GM13977 (cell line): ENCODE measurements at places on chromosomes 1 and 21.
A peak's percentile ranks its signal among the peaks of the same experiment; 100 is the strongest.

GRCh38 chr1:43563876-43564539, 33.3 kb downstream of the PTPRF start:
- DNase-seq = no peak

DNA sequence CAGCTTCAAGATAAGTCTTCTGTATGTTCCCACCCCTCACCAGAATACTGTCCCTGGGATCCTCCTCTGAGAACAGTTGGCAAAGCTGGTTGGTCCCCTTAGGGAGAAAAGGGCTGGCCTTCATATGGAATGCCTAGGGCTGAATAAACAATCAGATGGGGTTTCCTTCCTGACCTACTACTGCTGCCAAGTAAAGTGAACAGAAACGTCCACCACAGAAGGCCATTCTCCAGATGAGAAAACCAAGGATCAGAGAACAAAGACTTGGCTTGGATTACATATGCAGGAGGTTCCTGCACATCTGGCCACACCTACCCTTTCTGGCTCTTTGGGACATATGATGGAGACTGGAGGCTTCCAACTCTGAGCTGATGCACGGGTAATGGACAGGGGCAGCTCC, 194.5 kb downstream of the HIVEP3 start:
- no peak for DNase-seq

DNA sequence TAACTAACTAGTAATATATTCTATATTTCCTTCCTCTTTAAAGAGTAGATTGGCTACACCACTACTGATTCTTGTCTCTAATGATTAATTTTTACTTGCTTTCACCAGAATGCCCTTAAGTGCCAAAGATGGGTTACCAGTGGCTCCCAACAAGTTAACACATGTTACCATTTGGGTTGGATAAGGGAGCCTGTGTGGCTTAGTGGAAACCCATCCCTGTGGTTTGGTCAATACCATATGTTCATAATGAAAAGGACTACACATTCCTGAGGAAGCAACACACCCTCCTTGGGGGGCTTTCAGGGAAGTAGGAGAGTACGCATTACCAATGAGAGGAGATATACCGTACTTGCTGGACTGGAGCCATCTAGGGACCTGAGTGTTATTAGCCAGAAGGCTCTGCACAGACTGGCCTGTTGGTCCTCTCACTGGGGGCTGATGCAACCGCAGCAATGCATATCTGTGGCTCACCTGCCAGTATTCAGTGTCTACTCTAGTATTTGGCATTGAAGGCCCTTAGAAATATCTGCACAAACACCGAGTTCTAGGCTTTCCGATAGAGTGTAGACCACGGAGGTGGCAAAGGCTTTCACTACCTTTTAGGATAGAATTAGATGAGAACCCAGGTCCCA, 29.3 kb upstream of the PLXNA2 start:
- no peak for DNase-seq

GRCh38 chr1:52288286-52288685, 77.7 kb downstream of the CC2D1B start:
- no peak for DNase-seq

- DNase-seq = peak; percentile 67
These were observed 53.8 kb downstream of the MACF1 start for GRCh38 chr1:39258146-39258924.

DNA sequence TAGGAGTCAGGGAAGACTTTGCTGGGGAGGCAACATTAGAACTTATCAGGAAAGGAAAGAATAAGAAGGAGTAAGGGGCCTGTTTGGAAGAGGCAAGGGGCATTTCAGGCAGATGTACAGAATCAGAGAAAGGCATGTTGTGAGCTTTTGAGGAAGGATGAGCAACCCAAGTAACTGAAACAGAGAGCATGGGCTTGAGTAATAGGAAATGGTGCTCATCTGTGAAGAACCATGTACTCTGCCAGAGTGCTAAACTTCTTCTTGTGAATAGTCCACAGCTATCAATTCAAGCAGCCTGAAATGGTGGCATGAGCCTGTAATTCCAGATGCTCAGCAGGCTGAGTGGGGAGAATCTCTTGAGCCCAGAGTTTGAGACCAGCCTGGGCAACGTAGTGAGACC, 19.2 kb upstream of the PIGK start:
- no peak for DNase-seq

DNA sequence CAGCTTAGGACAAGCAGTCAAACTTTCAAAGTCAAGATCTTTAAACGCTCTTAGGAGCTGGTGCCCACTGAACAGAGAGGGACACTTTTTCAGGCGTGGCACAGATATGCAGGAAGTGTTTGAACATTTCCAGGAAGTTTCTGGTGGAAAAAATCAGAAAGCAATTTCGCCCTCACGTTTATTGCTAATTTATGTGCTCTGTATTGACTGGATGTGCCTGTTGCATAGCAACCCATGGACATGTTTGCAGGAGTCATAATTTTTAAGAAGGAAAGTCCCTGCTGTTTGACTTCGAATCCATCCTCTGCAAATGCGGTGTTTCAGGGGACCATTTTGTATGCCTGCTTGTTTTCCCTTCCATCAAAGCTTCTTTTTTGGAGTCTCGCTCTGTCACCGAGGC, 239.9 kb upstream of the IRF2BP2 start:
- no peak for DNase-seq
